ENCODE measurements at places on chromosomes 1 and 21. TPM values are rescaled to one million over a fixed set of nuclear protein-coding genes. Genes with fewer than 3 reads are reported as not detected.
A peak's percentile ranks its signal among the peaks of the same experiment; 100 is the strongest.

GRCh38 chr21:40616377-40616704, 230.6 kb downstream of the DSCAM start:
- DNase-seq: no peak
- H3K27ac ChIP-seq: no peak overlapping the region

DNA sequence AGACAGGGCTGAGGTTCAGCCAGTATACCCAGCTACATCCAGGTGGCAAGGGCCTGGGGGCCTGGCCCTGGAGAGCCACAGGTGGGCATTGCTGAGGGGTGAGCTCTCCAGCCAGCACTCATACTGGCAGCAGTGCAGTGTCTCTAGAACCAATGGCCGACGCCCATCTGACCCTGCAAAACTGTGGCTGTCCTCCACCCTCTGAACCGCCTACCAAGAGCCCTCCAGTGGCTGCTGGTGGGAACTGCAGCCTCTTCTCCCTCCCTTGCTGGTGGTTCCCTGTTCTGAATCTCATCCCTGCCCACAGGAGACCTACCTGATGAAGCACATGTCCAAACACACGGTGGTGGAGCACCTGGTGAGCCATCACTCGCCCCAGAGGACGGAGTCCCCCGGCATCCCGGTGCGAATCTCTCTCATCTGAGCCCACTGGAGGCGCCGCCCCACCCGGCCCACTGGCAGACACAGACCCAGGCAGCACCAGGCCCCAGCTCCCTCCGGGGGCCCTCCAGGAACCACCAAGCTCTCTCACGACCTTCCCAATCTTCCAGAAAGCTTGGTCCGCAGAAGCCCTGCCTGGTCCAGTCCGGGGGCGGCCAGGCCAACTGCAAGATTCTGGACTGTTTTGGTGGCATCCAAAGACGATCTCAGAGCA, 22.1 kb downstream of the A3GALT2 start:
- peaks cover 64% of the 10 kb centered on the region for H3K36me3 ChIP-seq
- DNase-seq: no peak
- H3K4me1 ChIP-seq: peaks cover 11% of the 10 kb centered on the region

The BGLAP gene
- total RNA-seq: 6.8 TPM

GRCh38 chr21:43306911-43307676, 119.8 kb downstream of the SIK1 start:
- DNase-seq: no peak
- H3K27me3 ChIP-seq: no peaks in the 10 kb centered on the region
- H3K4me3 ChIP-seq: no peak overlapping the region
- H3K36me3 ChIP-seq: no peaks in the 10 kb centered on the region
- H3K27ac ChIP-seq: no peak overlapping the region
- peaks cover 24% of the 10 kb centered on the region for H3K4me1 ChIP-seq

The FAM43B gene
- 0.59 TPM for total RNA-seq

GRCh38 chr1:113141650-113142473, 68.9 kb downstream of the LRIG2 start:
- DNase-seq: no peak
- H3K4me3 ChIP-seq: no peak overlapping the region
- H3K27me3 ChIP-seq: no peaks in the 10 kb centered on the region
- H3K4me1 ChIP-seq: peaks cover 40% of the 10 kb centered on the region

The TFAP2E gene
- 2.0 TPM for total RNA-seq

The ITLN2 gene
- 0.41 TPM for total RNA-seq

DNA sequence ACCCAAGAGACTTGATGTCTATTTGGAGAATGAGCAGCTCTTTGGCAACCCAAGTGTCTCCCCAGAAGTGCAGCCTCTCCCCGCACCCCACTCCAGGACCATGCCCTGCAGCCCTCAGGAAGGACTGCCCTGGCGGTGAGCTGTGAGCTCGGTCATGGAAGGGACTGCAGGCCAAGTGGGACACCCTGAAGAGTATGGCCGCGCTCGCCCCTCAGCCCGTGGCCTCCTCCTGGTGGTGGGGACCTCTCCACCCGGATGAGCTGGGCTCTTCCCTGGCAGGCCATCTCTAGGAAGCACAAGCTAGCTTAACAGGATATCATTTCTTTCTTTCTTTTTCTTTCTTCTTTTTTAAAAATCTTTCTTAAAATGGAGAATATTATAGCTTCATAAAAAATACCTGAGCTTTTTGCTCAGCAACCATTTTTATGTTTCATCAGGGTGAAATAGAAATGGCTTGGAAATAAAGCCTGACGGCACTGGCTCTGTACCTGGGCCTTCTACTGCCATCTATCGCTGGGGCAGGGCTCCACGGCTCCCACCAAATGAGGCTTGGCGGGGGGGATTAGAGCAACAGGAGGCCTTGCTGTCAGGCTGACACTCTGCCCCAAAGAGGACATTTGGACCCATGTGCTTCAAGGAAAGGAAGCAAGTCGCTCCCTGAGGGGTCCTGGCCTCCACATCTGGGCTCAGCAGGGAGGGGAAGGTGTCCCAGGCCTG, 296.2 kb upstream of the VAMP3 start:
- H3K36me3 ChIP-seq: no peaks in the 10 kb centered on the region
- H3K4me1 ChIP-seq: peaks cover 35% of the 10 kb centered on the region
- H3K4me3 ChIP-seq: no peak overlapping the region
- H3K27ac ChIP-seq: no peak overlapping the region
- DNase-seq: no peak

GRCh38 chr1:95640746-95641145, 406.7 kb downstream of the RWDD3 start:
- DNase-seq: no peak
- H3K36me3 ChIP-seq: no peaks in the 10 kb centered on the region
- H3K4me3 ChIP-seq: no peak overlapping the region
- no peak overlapping the region for H3K27ac ChIP-seq

The ZNHIT6 gene
- 21.6 TPM for total RNA-seq

The PTPN14 gene
- total RNA-seq: 74.9 TPM

DNA sequence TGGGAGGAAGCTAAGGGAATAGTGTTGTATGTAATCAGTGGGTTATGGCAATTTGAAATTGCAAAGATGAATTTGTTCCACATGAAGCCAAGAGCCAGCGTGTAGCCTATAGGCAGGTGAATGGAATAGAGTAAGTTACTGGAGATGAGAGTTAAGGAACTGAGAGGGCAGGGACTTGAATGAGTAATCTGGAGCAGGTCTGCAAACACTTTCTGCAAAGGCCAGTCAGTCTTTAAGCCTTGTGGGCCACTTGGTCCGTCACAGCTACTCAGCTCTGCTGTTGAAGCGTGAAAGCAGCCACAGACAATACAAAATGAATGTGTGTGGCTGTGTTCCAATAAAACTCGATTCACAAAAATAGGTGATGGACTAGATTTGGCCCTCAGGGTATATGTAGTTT, 29.2 kb downstream of the SZT2 start:
- no peak overlapping the region for H3K4me3 ChIP-seq
- peaks cover 25% of the 10 kb centered on the region for H3K36me3 ChIP-seq
- no peak for DNase-seq
- H3K27ac ChIP-seq: no peak overlapping the region

DNA sequence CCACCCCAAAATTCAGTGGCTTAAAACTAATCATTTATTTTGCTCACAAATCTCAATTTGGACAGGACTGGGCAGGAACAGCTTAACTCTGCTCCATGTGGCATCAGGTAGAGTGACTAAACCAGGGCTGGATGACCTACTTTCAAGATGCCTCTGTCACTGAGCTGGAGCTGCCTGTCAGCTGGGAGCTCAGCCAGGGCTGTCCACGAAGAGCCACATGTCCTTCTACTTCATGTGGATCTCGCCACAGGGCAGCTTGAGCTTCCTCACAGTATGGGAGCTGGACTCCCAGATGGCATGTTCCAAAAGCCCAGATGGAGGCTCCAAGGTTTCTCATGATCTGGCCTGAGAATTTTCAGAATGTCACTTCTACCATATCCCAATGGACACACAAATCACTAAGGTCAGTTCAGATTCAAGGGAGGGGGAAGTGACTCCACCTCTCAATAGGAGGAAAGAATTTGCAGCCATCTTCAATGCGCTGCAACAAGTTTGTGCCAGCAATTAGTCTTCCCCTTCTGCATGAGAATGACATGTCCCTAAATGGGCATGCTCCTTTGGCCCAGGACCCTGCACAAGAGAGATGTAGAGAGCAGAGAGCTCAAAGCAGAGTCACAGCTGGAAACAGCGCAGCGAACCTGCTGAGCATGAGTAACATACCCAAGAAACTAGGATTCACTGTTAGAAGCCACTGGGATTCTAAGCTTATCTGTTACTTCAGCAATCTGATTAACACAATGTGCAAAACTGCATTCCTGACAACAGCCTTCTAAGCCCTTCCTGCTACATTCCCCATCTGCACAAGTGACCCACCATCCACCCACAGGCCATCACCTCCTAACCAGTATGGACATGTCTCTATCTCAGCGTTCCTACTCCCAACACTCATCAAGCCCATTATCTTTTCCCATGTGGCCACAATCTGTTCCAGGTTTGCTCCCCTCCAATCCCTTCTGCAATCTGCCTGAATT, 17.0 kb downstream of the HLCS start:
- H3K27me3 ChIP-seq: no peaks in the 10 kb centered on the region
- H3K4me1 ChIP-seq: peaks cover 2% of the 10 kb centered on the region
- H3K36me3 ChIP-seq: peaks cover 26% of the 10 kb centered on the region
- DNase-seq: no peak
- no peak overlapping the region for H3K4me3 ChIP-seq

- H3K4me3 ChIP-seq: no peak overlapping the region
- DNase-seq: no peak
- no peaks in the 10 kb centered on the region for H3K36me3 ChIP-seq
- H3K27me3 ChIP-seq: no peaks in the 10 kb centered on the region
- H3K27ac ChIP-seq: no peak overlapping the region
- no peaks in the 10 kb centered on the region for H3K4me1 ChIP-seq
Measured at GRCh38 chr1:103457886-103458455, 67.5 kb upstream of the RNPC3 start.

- no peak for DNase-seq
- no peaks in the 10 kb centered on the region for H3K4me1 ChIP-seq
- H3K27me3 ChIP-seq: no peaks in the 10 kb centered on the region
- H3K4me3 ChIP-seq: no peak overlapping the region
- no peak overlapping the region for H3K27ac ChIP-seq
Measured at GRCh38 chr1:227607336-227607898, 44.1 kb downstream of the ZNF678 start.

The BCL2L15 gene
- total RNA-seq: 0.27 TPM

- no peak overlapping the region for H3K27ac ChIP-seq
- no peak for DNase-seq
- no peak overlapping the region for H3K4me3 ChIP-seq
Measured at GRCh38 chr1:40363721-40364120, 9.8 kb upstream of the SMAP2 start.

The FMO4 gene
- 5.4 TPM for total RNA-seq

The AGBL4 gene
- total RNA-seq: 0.42 TPM

The TNFSF18 gene
- 3.7 TPM for total RNA-seq

- no peaks in the 10 kb centered on the region for H3K27me3 ChIP-seq
- peak overlapping the region; percentile 94 for H3K27ac ChIP-seq
- DNase-seq: no peak
- no peaks in the 10 kb centered on the region for H3K36me3 ChIP-seq
Measured at GRCh38 chr1:89125240-89125912, 538 bp downstream of the GBP2 start.

- H3K27ac ChIP-seq: no peak overlapping the region
- peaks cover 6% of the 10 kb centered on the region for H3K36me3 ChIP-seq
- H3K4me3 ChIP-seq: no peak overlapping the region
- DNase-seq: no peak
- H3K4me1 ChIP-seq: peaks cover 12% of the 10 kb centered on the region
Measured at GRCh38 chr1:59194621-59195020, 102.3 kb upstream of the FGGY start.

GRCh38 chr1:224519874-224520273, 85.3 kb upstream of the WDR26 start:
- no peak overlapping the region for H3K4me3 ChIP-seq
- no peak overlapping the region for H3K27ac ChIP-seq
- no peaks in the 10 kb centered on the region for H3K27me3 ChIP-seq

GRCh38 chr1:4633346-4633745, 21.1 kb upstream of the AJAP1 start:
- H3K4me3 ChIP-seq: no peak overlapping the region
- no peaks in the 10 kb centered on the region for H3K36me3 ChIP-seq
- no peak for DNase-seq
- peaks cover 22% of the 10 kb centered on the region for H3K27me3 ChIP-seq
- no peaks in the 10 kb centered on the region for H3K4me1 ChIP-seq

- no peak for DNase-seq
- H3K36me3 ChIP-seq: no peaks in the 10 kb centered on the region
- H3K4me3 ChIP-seq: no peak overlapping the region
Measured at GRCh38 chr1:23174426-23175110, 5.9 kb upstream of the LUZP1 start.

DNA sequence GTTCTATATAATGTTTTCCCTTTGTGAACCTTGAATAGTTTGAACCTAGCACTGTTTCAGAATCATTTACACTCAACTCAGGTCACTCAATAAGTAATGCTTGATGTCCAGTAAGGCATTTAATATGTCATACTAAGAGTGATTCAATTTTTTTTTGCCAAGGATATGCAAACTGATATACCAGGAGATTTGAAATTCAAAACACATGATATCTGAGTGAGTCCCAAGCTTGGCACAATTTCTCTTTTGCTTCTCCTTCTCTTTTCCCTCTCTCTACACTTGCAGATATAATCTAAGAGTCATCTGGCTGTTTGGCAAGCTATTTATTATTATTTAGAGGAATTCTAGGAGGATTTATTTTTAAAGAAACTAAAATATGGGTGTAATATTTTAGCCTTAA, 61.6 kb upstream of the SPAG17 start:
- no peak for DNase-seq
- H3K4me3 ChIP-seq: no peak overlapping the region
- H3K27ac ChIP-seq: no peak overlapping the region
- no peaks in the 10 kb centered on the region for H3K36me3 ChIP-seq

- H3K27me3 ChIP-seq: peaks cover 12% of the 10 kb centered on the region
- no peak overlapping the region for H3K4me3 ChIP-seq
- no peak overlapping the region for H3K27ac ChIP-seq
- DNase-seq: no peak
- peaks cover 2% of the 10 kb centered on the region for H3K4me1 ChIP-seq
Measured at GRCh38 chr1:74465193-74465681, 47.2 kb downstream of the LRRC53 start.

All from mesothelial cell of epicardium (in vitro differentiated cells).